Right ventricle myocardium inferior (tissue), 1 donor: ENCODE measurements at places on chromosomes 11 and 22.

- no peak for DNase-seq
Measured at GRCh38 chr11:15818132-15818842, 538.1 kb downstream of the SOX6 start.

DNA sequence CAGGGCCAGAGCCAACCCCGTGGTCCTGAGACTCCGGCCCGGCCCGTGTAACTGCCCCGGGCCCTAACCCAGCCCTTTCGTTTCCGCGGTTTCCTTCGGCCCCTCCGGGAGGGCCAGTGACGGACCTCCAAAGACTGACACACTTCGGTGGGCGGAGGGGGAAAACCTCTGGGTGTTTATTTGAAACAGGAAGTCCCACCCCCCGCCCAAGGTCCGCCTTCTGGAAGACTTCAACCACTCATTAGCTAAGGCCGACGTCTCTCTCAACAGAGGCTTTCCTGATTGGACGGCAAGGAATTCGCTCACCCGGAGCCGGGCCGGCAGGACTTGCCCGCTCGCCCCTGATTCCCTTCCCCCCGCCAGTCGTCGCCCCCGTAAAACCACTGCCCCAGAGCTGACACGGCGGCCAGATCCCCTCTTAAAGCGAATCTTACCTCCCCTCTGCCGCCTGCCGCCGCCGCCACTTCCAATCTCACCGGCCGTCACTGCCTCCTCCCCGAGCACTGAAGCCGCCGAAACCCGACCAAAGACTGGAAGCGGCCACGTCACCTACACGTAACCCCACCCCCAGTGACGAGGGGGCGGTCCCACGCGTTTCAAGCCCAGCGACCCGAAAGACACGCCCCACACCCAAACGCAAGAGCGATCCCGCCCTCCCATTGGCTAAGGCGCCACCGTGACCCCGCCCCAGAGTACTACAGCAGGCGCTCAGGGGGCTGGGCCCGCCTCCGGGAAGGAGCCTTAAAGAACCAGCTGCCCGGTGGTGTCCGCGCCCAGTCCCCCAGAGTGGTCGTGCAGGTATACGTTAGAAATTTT is at the start of gene STX5:
Gene STX5, minus strand, starts transcription at position 532 of the 816 bp plus-strand sequence. CDS start 808 bp downstream, outside the sequence.
- peak; percentile 100 for DNase-seq

DNA sequence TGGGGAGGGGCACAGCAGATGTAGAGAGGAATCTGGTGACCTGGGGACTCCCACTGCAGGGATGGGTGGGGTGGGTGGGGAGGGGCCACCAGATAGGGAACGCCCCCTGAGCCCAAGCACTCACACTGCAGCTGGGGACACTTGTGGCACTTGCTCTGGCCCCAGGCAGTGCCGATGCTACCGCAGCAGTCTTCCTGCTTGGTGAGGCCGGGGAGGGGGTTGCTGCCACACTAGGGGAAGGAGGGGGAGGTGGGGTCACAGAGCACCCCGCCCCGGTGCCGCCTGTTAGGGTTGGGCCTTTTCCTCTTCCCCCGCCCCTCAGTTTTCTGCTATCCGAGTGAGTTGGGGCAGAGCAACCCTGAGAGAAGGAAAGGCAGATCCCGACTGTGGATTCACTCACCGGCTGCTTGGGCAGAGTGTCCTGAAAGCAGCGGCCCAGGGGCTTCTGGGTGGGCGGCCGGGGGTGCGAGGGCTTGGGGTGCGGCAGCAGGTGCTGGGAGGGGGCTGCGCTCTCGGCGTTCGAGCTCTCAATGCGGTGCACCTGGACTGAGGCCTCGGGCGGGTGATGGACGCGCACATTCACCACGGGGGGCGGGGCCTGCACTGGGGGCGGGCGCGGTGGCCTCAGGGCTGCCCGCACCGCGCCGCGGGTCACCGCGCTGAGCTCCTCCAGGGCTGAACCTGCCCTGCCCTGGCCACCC is 4.7 kb downstream of the LTBP3 start:
- peak; percentile 64 for DNase-seq

GRCh38 chr11:73461335-73461840 is 85.2 kb downstream of the RELT start:
- no peak for DNase-seq

- DNase-seq: no peak
Measured at GRCh38 chr11:119671561-119672015, 57.4 kb downstream of the NECTIN1 start.

- DNase-seq: no peak
Measured at GRCh38 chr11:124865181-124865901, at the start of gene ROBO3. TSS of gene ROBO3 (plus strand) at chr11:124865432. CDS start at chr11:124865578, 146 bp downstream.

GRCh38 chr11:119473901-119474681 is 51.1 kb upstream of the THY1 start:
- no peak for DNase-seq

DNA sequence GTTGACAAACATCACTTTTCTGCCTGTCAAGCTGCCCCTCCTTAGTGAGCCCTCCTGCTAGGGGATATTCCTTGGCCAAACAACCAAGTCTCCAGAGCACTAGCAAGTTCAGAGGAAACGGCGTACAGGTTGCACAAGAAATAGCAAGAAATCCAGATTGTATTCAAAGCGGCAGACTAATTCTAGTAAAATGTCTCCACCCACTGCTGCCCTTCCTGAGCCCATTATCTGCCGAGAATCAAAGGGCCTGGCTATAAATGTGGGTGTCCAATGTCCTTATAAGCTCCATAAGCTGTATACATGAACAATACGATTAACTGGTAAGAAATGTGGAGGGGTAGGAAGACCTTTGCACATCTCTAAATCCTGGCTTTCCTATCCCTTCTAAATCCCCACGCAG is 44.0 kb upstream of the AKIP1 start:
- peak; percentile 34 for DNase-seq

GRCh38 chr22:28260619-28261018 is 341.6 kb upstream of the PITPNB start:
- DNase-seq: no peak

DNA sequence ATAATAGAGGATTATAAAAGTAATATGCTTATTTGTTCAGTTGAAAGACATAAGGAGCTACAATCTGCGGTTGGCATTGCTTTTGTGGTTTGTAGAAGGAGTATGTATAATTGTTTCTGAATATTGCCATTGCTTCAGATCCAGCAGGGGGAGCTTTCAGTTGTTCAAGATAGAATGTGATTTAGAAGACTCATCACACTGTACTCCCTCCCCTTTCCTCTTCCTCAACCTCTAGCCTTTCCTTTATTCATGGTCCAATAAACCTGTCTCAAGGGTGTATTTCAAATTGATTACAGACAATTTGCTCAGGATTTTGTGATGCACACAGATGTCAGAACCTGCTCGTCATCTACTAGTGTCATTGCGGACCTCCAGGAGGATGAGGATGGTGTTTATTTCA is 9.8 kb downstream of the PRMT3 start:
- DNase-seq: no peak

DNA sequence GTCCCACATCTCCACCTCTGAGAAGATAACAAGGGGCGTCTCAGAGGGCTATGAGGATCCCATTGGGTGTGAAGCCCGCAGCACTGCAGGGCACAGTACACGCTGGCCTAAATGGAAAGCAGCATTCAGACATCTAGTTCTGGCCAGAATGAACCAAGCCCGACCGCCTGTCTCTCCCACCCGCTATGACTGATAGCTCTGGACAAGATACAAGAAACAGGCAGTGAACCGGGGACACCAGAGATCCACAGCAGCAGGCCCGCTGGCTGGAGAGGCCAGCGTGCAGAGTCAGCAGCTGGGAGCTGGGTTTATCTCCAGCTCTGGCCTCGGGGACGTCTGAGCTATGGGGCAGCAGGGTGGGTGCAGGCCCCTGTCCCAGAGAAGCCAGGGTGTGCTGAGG is 9.6 kb downstream of the CERK start:
- DNase-seq: peak; percentile 70

- DNase-seq: no peak
Measured at GRCh38 chr22:35071784-35072183, 5.8 kb downstream of the ISX start.

GRCh38 chr11:122478986-122479385 is 176.5 kb upstream of the UBASH3B start:
- no peak for DNase-seq

DNA sequence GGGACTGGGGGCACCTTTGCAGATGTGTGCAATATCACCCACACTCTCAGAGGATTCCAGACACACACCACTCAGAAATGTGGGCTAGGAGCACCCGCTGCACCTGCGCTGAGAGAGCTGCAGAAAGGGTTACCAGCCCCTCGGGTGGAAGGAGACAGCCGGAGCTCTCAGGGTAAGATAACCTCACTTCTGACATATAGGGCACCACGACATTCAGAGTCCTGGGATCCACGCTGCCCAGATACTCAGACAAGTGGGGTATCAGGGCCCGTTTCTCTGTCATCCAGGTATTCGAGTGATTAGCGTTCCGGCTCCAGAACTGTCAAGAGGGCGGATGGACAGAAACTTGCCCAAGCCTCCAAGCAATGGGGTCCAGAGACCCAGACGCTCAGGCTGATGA is 6.2 kb upstream of the SYT8 start:
- DNase-seq: no peak

DNA sequence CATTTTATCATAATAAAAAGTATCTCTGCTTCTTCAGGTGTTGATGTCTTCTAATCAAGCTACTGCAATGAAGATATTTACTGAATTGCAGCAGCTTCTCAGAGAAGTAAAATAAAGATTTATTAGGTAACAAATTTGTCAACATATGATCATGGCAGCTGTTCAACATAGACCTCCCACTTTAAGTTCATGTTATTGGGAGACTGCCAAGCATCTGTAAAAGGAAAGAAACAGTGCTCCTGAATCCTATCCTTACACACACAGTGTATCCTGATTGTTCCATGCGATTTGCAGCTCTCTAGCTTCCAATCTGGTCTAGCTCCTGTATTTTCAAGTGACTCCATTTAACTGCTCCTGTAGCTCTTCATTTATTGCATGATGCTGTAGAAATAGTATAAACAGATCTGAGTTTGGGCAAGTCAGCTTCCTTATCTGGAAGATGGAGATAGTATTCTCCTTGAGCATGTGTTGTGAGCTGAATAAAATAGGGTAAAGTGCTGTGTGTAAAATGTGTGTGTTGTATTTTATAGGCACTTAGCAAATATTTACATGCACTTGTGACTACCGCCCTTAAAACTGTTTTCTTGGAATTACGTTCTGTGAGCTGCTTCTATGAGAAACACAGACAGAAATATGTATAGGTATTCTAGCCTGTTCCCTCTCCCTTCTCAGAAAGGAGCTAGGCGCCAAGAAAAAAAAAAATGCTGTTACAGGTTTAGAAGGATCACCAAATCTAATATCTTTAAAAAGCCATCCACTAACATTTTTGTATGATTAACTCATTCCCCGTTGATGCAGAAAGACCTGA is 290.6 kb downstream of the JRKL start:
- DNase-seq: no peak

DNA sequence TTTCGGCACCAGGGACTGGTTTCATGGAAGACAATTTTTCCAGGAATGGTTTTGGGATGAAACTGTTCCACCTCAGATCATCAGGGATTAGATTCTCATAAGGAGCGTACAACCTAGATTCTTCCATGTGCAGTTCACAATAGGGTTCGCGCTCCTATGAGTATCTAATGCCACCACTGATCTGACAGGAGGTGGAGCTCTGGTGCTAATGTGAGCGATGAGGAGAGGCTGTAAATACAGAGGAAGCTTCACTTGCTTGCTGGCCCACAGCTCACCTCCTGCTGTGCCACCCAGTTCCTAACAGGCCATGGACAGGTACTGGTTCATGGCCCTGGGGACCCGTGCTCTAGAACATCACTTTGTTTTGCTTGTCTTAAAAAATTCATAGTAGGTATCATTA is 41.8 kb upstream of the AMPD3 start:
- DNase-seq: no peak

DNA sequence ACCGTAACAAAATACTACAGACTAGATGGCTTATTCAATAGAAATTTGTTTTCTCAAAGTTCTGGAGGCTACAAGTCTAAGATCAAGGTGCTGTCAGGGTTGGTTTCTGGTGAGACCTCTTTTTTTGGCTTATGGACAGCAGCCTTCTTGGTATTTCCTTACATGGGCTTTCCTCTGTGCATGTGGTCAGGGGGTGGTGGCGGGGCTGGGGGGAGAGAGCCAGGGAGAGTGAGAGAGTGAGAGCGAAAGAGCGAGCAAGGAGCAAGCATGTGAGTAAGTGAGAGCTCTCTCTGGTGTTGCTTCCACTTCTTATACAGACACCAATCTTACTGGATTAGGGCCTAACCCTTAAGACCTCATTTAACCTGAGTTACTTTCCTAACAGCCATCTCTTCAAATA is 181.5 kb downstream of the TMEM135 start:
- DNase-seq: no peak

- peak; percentile 86 for DNase-seq
Measured at GRCh38 chr11:9264316-9265210, 587 bp downstream of the DENND5A start.

DNA sequence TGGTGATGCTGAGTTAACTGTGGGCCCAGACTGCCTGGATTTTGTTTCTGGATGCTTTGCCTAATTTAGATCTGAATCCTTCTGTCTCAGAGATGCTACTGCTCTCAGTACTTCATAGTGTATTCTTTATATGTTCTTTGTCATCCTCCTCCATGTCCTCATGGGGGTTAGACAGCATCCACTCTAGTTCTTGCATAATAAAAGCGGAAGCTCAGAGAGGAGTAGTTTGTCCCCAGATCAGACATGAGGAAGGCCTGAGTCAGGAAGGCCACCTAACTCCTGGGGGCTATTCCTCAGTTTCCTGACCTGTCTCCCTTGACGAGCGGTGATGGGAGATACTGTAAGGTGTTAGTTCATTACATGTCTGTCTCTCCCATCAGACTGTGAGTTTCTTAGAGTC is 90.2 kb downstream of the SCN3B start:
- no peak for DNase-seq

DNA sequence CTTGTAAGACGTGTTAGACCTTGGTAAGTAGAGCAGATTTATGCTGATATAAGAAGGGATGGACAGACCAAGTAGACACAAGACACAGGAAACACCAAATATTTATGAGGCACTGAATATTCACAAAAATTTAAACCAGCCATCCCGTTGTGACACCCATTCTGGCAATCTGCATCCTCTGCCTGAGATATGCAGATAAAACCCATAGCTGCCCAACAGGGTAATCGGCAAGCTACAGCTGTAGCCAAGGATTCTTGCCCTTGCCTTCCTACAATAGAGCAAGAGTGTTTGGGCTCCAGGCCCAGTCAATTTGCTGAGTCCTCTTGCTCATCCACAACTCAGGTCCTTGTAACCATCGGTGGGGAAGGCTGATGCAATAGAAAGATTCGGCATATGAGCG is 18.5 kb upstream of the MPZL2 start:
- DNase-seq: no peak

DNA sequence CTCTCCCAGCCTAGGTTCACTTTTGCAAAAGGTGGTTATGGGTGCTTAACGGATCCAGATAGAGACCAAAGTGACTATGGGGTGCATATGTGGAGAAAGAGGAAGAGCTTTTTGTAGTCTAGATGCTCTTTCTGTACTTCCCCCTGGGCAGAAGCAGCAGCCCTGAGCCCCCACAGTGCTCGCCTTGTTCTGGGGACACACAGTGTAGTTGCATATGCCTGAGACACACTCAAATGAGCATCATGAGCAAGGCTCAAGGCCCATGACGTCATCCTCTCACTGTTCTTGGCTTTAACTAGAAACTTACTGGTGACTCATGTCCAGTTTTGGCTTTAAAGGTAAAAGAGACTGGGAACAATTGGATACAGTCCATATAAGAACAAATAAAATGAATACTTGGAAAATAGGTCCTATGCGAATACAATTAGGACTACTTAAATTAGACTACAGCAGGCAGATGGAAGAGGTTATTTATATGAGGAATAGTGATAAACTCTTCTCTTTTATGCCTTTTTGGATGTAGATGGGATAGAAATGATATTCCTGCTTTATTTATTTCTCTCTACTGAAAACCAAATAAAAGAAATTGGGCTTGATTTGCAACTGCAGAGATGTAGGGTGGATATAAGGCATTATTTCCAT is 20.1 kb upstream of the PEX26 start:
- DNase-seq: no peak
